ENCODE measurements at places on chromosomes 2 and 18.
A peak's percentile ranks its signal among the peaks of the same experiment; 100 is the strongest.

- DNase-seq: no peak
Measured at GRCh38 chr2:118611691-118612090, 235.8 kb downstream of the EN1 start.

GRCh38 chr2:19944205-19944845 lies 42.5 kb upstream of the TTC32 start:
- no peak for DNase-seq

- no peak for DNase-seq
Measured at GRCh38 chr2:10658041-10658913, 31.5 kb downstream of the NOL10 start.

- DNase-seq: peak; percentile 89
Measured at GRCh38 chr2:157443795-157444640, at the start of gene CYTIP. TSS of gene CYTIP (minus strand) at chr2:157444089. CDS start at chr2:157444020, 69 bp downstream.

DNA sequence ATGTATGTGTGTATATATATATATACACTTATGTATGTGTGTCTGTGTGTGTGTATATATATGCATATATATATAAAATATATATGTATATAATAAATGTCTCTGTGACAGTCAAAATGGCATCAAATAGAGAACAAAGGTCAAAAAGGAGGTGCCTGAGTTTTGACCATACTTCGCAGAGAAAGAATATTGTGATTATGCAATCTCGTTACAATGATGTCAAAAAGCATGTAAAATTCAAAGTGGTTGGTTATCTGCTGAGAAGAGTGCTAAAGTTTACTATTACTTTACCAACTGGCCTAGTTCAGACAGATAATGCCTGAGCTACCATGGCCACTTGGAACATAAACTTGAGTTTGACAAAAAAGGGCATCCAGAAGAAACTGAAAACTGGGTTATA lies 375.0 kb downstream of the NBAS start:
- no peak for DNase-seq

DNA sequence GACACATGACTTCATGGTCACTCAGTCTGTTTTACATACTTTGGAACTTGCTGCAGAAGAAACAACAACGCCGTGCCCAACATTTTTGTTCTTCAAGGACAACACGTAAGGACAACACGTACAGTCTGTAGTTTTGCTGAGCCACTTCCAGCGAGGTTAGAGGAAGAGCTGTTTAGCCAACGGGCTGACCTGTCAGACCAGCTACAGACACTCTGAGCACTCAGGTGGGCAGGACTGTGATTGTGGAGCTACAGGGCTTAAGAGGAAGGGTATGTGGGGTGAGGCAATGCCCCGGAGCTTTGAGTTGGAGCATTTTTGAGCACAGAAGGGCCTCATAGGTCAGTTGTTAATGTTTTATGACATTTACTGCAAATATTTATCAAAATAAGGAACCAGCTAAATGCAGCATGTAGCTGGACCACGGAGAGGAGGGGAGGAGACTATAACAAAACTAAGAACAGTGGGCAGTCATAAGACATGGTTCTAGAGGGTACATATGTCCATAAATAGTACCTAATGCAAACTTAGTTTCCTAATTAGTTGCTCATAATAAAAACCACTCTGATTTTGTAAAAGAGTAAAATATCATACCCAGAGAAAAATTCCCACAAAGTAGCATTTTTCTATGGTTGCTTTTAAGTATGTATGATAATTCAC lies 26.3 kb upstream of the NPC1 start:
- no peak for DNase-seq

GRCh38 chr2:177316756-177317155 lies 52.2 kb upstream of the NFE2L2 start:
- DNase-seq: no peak

GRCh38 chr2:44826601-44827000 lies 114.9 kb upstream of the SIX3 start:
- DNase-seq: no peak

DNA sequence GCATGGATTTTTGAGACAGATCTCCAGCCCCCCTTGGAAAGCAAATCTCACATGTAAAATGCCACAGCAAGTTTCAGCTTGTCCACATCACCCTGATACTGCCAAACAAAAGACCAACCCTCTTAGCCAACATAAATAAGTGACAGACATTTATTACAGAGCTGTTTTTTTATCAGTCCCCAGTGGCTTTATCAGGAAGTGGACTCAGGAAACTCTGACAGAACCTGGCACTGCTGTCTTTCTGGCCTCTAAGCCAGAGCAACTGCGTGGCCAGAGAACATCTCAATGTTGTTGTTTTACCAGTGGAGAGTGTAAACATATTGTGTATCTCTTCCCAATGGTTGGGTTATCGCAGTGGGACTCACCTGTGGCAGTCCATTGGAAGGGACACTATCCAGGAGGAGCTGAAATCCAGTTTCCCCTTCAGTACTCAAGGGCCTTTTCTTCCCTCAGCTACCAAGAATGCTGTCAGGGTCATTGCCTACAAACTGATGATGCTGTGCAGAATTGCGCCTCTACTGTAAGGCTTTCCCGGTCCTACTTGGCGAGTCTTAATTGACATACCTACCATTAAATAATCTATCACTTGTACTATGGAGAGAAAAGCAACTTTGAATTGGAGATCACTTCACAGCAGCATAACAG lies 22.0 kb downstream of the SLC14A1 start:
- DNase-seq: no peak

DNA sequence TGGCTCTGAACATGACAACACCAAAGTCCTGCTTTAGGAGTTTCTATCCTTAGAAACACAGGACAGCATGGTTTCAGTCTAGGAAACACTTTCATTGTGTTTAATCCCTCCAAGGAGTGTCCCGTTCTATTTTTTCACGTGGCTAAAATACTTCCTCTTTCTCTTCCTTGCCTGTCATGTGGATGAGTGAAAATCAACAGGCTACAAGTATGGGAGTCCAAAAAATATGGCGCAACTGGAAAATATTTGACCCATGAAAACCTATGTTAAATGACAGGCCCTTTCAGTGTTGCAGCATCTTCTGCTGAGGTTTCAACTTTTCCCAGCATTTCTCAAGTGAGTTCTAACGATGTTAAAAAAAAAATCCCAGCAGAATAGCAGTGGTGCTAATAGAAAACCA lies 146.3 kb downstream of the LAMA3 start:
- DNase-seq: no peak

- DNase-seq: no peak
Measured at GRCh38 chr18:68667121-68667520, 47.8 kb downstream of the TMX3 start.

DNA sequence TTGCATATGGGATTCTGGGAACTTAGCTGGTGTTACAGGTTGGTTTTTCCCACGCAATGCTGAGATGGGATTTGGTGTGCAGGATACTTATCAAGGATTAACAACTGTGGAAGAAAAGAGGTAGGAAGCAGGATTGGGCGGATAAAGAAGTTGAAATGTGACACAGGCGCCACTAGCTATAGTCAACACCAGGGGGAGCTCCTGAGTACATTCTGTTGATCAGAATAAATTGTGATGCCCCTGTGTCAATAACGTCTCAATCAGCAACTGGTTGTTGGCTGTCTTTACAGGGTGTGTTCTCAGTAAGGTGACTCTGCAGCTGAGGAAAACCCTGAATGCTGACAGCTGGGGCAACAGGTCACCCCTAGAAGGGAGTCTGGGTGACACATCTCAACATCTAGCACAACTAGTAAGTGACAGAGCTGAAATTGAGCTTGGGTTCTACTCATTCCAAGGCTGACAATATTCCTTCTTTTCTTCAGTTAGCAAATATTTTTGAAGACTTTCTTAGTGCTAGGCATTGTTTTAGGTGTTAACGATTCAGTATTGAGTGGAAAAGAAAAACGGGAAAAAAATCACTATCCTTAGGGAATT lies 143.0 kb downstream of the ARL6IP6 start:
- no peak for DNase-seq

DNA sequence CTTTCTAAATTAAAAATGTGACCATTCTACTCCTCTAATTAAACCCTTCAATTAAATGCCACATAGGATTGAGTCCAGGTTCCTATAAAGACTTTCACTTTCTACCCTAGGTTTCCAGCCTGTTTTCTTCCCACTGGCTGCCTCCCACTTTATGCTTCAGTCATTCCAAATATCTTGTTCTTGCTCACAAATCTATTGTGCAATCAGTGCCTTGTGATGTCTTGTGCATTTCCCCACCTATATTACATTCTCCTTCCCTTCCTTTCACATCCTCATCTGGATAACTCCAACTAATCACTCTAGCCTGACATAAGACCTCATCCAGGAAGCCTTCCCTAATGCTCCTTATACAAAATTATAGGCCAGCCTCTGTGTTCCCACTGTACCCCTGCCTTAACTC lies 281.7 kb upstream of the LRATD1 start:
- no peak for DNase-seq

- no peak for DNase-seq
Measured at GRCh38 chr18:43277164-43277600, at the start of gene SYT4. TSS of gene SYT4 (minus strand) at chr18:43277490. CDS start at chr18:43277281, 209 bp downstream.

DNA sequence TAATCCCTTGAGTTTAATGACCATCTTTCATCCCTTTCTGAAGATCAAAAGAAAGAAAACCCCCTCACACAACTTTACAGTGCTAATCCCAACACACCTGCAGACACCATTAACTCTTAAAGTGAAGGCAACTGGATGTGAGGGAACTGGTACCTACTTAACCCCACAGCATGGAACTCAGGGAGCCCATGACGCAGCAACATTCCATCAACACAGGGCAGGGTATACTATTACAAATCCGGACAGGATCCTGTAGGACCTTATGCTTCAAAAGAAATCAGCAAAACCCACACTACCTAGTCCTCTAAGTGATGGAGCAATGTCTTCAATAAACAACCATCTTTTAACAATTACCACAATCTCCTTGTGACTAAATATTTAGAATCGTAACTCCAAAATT lies 78.6 kb downstream of the FARSB start:
- no peak for DNase-seq

- no peak for DNase-seq
Measured at GRCh38 chr2:45190481-45190942, 181.3 kb upstream of the SIX2 start.

GRCh38 chr18:24462838-24463775 lies 2.7 kb downstream of the HRH4 start:
- no peak for DNase-seq

DNA sequence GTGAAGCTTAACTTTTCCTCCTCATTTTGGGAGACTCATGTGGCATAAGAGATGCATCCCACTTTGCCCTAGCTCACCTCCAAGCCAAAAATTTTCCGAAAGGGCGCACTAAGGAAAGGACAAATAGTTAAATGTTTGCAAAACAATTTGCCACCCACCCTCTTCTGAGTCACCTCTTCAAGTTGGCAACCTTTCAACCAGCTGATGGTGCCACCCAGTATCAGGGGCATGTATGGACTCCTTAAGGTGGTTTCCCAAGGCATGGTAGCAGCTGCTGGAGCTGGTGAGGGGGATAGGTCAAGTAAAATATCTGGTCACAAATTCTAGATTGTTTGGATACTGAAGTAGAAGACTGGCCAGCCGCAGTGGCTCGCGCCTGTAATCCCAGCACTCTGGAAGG lies 17.2 kb upstream of the ITGAV start:
- no peak for DNase-seq

DNA sequence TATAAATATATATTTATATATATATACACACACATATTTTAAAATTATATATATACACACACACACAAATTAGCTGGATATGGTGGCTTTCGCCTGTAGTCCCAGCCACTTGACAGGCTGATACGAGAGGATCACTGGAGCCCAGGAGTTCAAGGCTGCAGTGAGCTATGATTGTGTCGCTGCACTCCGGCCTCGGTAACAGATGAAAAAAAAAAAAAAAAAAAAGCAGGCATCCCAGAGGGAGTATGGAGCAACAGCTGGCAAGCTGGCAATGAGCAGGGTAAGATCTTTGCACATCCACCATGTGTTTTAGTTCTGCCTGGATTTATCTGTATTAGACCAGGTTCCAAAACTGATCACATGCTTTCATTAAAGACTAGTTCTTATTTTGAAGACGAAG lies 170.1 kb downstream of the MAP2 start:
- DNase-seq: no peak

Data from CD4-positive, alpha-beta T cell treated with Interleukin-15 for 4 hours (primary cell).